Stimulated activated CD4-positive, alpha-beta T cell treated with anti-CD3 and anti-CD28 coated beads, Interleukin-4, amount 100 ng/mL, for 4 hours (primary cell): ENCODE measurements at places on chromosomes 2 and 18.

- DNase-seq = no peak
Measured at GRCh38 chr2:70685771-70686171, 82.2 kb downstream of the ADD2 start.

DNA sequence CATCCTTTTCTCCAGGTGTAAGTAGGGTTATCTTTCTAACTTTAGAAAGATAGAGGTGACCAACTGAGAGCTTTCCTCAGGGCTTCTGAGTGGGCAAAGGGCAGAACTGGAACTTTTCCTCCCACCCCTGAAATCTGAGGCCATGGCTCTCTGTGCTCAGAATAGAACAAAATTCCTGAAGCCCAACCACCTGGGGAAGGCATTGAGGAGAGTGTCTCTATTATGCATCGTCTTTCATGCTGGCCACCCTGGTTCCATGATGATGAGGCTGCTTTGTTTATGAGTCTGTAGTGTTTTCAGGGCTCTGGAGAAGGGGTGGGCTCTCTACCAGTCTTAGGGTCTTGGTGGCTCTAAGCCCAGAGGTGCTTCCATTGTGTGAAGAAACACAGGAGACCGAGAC, 30.7 kb upstream of the IL1R1 start:
- no peak for DNase-seq

DNA sequence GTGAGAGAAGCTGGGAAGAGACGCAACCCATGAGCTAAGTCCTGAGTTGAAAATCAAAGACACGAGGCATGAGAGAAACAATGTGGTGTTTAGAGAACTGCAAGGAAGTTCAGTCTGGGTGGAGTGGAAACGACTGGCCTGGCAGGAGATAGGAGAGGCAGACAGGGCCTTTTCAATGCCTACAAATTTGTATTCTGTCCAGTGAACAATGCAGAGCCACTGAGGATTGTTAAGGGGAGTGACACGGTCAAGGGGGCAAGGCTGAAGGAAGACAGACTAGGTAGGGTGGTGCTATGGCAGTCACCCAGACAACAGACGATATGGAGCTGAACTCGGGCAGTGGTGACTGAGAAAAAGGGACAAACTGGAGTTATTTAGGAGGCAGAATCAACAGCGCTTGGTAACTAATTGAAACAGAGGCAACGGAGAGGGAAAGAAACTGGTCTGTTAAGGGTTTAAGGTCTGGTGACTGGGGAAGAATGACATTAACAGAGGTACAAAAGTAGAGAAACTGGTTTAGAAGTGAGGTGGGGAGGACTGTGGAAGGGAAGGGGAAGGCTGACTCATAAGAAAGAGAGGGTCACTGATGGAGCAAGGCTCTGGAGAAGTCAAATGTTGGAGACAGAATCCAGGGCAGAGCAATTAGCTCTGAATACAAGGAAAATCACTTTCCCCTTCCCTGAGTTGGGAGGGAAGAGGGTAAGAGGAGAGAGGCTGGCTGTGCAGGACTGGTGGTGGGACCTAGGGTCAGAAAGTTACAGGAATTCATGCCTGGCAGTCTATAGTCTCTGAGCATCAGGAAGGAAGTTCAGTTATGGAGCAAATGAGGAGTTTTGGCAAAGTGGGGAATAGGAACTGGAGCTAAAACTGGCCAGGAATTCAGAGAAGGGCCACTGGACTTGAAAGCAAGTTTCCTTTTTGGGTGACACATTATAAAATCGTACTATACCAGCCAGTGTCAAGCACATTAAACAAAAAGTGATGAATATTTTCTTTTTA, 63.4 kb upstream of the CHRNA1 start:
- no peak for DNase-seq

- DNase-seq = no peak
Measured at GRCh38 chr2:28956415-28956826, 24.7 kb upstream of the TOGARAM2 start.

DNA sequence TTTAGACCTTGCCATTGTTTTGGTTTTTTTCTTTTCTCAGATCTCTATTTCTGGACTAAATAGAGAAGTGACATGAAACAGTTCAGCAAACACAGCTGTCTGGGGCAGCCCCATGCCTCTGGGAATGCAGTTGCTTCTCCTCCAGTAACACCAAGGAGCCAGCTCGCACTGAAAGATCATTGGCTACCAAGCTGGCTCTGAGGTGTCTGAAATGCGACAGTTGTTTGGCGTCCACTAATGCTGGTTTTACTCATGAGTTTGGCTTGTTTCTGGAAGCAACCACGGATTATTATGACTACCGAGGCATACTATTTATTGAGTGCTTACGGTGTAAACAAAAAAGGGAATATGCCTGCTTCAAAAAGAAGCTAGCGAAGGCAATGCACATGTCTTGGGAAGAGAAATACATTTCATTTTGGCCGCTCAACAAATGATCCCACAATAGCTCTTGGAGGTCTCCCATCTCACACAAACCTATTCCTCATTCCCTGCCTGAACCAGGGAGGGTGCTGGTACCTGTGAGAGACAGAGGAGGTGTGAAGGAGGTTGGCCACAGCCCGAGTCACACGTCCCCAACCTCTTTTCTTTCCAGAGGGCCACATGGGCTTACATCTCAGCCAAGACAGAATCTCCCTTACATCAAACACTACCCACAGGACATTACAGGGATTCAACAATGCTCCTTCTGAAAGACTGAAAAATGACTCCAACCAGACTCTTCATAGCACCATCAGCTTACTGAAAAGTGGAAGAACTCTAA, 37.5 kb upstream of the NEB start:
- no peak for DNase-seq

DNA sequence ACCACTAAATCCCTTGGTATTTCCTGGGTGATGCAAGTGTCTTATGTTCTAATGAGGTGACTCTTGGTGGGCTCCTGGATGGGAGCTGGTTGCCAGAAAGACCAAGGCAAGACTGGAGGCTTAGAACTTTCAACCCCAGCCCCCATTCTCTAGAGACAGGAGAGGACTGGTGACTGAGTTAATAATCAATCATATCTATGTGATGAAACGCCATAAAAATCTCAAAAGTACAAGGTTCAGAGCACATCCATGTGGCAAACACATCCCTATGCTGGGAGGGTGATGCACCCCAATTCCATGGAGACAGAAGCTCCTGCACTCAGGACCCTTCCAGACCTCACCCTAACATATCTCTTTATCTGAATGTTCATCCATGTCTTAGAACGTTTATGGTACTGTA, 139.5 kb upstream of the LINC00305 start:
- DNase-seq = no peak
